ENCODE measurements at places on chromosomes 11 and 22.

- DNase-seq, result no peak
These were observed 760.2 kb downstream of the BRD1 start for GRCh38 chr22:49067504-49067903.

- DNase-seq, result no peak
These were observed 16.5 kb downstream of the BLID start for GRCh38 chr11:122099374-122100036.

- peak; percentile 72 for DNase-seq
These were observed 8.8 kb upstream of the CUL5 start for GRCh38 chr11:107999759-108000455.

GRCh38 chr11:34124885-34125668, 19.6 kb downstream of the NAT10 start:
- no peak for DNase-seq

DNA sequence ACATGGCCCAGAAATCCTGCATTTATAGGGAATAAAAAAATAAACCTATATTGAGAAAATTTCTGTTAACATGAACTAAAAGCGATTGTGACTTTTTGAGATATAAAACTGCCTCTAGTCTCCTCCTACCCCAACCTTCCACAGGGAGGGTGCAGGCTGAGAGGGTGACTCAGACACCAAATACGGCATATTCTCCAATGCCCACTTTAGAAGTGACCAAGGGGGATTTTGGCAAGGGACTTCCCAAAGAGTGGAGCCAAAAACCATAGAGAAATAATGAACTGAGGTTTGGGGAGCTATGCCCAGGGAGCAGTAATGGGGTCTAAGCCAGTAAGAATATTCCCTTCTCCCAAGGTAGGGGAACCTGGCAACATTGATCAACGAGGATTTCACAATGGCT, 124.9 kb upstream of the ZC3H12C start:
- DNase-seq, result no peak

DNA sequence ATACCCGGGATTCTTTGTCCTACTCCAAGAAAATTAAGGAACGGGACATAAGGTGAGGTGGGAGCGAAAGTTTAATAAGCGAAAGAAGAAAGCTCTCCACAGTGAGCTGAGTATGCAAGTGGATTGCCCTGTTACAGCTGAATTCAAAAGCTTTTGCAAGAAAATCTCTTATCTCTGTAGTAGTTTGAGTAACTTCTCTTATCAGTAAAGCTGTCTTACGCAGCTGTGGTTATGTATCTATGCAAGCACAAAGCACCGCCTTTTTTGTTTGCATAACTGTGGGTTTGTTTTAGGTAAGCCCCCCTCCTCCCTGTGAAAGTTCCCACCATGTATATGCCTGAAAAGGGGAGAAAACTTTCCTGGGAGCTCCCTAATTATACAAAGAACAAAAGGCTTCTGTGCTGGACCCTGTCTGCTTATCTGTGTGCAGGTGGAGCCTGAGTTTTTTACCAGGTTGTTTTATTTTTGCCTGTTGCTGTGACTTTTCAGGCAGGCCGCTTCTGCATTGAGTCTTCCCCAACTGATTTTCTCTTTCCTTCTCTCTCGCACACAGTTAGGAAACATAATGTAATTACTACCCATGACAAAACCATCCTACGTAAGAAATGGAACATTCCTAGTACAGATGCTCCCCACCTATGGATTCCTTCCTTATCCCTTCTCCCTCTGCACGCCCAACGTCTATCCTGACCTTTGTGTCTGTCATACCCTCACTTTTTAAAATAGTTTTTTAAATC, 837 bp upstream of the PLAAT5 start:
- DNase-seq, result no peak

- no peak for DNase-seq
These were observed 604.4 kb downstream of the BUD13 start for GRCh38 chr11:116168459-116168787.

Data from Kasumi-1 (cell line).